ENCODE measurements at places on chromosomes 6 and 20.

GRCh38 chr20:24684956-24685691 is 215.7 kb downstream of the SYNDIG1 start:
- peak; percentile 17 for ATAC-seq
- H3K27me3 ChIP-seq, result no peaks in the 10 kb centered on the region
- H3K27ac ChIP-seq, result no peak overlapping the region
- no peaks in the 10 kb centered on the region for H3K4me1 ChIP-seq

DNA sequence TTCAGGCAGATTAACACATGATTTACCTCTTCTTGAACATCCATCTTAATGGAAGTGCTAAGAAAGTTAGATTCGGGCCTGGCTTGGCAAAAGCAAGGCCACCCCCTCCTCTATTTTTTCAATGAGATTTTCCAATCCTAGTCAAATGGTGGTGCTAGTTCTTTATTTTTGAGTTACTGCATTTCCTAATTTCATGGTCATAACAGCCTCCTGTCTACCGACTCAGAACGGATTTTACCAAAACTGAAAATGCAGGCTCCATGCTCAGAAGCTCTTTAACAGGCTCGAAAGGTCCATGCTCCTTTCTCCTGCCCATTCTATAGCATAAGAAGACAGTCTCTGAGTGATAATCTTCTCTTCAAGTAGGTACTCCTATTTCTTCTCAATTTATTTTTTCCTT is 117.2 kb upstream of the ESR1 start:
- H3K36me3 ChIP-seq, result no peaks in the 10 kb centered on the region
- peak overlapping the region; percentile 96 for H3K27ac ChIP-seq
- peak overlapping the region; percentile 78 for H3K4me3 ChIP-seq

GRCh38 chr20:13200767-13201500 is 20.1 kb upstream of the ISM1 start:
- H3K4me1 ChIP-seq, result peaks cover 5% of the 10 kb centered on the region
- H3K36me3 ChIP-seq, result no peaks in the 10 kb centered on the region
- H3K4me3 ChIP-seq, result no peak overlapping the region
- ATAC-seq, result no peak
- H3K27ac ChIP-seq, result no peak overlapping the region
- peaks cover 8% of the 10 kb centered on the region for H3K27me3 ChIP-seq

DNA sequence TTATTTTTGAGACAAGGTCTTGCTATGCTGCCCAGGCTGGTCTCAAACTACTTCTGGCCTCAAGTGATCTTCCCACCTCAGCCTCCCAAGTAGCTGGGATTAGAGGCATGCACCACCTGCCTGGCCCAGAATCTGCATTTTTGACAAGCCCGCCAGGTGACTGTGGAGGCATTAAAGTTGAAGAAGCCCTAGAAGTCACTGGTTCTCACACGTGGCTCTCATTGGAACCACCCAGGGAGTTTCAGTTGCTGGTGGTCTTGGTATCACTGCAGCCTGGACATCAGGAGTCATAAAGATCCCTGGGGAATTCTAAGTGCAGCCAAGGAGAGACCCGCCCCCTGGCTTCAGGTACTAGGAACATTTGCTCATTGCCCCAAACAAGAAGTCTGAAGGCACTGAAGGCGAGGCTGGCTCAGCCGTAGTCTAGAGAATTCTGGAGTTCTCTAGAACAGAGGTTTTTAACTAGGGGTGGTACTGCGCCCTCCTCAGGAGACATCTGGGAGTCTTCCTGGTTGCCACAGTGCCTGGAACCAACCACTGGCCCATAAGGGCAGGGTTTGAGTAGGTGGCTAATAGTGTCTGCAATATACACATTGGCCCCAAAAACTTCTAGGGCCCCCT is 182.8 kb downstream of the ZMYND8 start:
- ATAC-seq, result no peak
- H3K27me3 ChIP-seq, result no peaks in the 10 kb centered on the region
- H3K36me3 ChIP-seq, result no peaks in the 10 kb centered on the region

GRCh38 chr6:5213836-5214235 is 46.9 kb downstream of the LYRM4 start:
- H3K36me3 ChIP-seq, result peaks cover 55% of the 10 kb centered on the region
- no peaks in the 10 kb centered on the region for H3K27me3 ChIP-seq
- H3K4me1 ChIP-seq, result peaks cover 13% of the 10 kb centered on the region
- H3K27ac ChIP-seq, result no peak overlapping the region

DNA sequence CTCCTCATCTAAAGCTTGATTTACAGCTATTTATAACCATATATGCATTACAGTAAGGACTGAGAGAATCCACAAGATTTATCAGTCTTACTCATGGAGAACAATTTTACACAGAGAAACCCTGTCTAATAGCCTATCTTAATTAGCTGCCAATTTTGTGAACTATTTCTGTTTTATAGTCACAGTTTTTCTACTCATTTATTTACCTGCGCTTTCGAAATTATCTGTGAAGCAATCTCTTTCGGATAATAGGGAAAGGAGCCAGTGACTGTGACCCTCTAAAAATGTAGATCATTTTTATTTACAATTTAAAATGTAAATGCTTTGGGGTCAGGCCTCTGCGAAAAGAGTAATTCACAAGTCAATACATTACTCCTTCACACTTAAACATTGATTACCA is 98.1 kb downstream of the TSHZ2 start:
- H3K4me1 ChIP-seq, result peaks cover 6% of the 10 kb centered on the region
- no peak overlapping the region for H3K4me3 ChIP-seq
- ATAC-seq, result no peak
- H3K36me3 ChIP-seq, result no peaks in the 10 kb centered on the region

DNA sequence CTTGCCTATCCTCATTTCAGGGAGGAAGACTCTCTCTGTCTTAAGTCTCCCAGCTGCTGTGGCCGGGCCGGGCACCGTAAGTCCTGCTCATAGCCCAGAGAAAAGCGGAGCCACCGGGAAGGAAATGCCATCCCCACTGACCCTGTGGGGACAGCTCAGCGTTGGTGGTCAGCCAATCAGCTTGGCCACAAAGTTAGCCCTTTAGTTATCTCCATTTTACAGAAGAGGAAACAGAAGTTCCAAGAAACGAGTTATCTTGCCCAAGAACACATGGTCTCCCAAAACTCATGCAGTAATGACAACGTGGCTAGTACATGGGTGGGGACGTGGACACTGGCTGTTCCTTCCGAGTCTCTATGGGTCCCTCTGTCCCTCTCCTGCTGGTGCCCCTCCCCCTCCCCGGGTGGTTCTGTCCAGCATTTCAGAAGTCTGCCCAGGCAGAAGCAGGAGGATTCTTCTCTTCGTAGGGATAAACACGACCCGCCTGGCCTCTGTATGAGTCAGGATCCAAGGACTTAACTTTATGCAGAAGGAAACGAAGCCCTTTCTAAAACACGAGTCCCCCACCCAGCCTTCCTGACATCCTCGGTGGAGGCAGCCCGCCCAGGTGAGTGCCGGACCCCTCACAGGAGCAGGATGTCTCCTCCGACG is 273.8 kb downstream of the CDH4 start:
- H3K27ac ChIP-seq, result no peak overlapping the region
- no peak overlapping the region for H3K4me3 ChIP-seq
- no peak for ATAC-seq
- H3K36me3 ChIP-seq, result no peaks in the 10 kb centered on the region
- no peaks in the 10 kb centered on the region for H3K4me1 ChIP-seq
- no peaks in the 10 kb centered on the region for H3K27me3 ChIP-seq

DNA sequence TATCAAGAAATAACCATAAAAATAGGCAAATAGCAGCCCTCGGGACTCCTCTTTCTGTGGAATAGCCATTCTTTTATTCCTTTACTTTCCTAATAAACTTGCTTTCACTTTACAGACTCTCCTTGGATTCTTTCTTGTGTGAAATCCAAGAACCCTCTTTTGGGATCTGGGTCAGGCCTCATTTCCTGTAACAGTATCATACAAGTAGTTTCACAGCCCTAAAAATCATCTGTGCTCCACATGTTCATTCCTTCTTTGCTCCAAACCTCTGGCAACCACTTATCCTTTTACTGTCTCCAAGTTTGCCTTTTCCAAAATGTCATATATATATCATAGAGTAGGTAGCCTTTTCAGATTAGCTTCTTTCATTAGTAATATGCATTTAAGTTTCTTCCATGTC is 13.5 kb upstream of the NT5E start:
- H3K36me3 ChIP-seq, result no peaks in the 10 kb centered on the region
- ATAC-seq, result no peak
- H3K27me3 ChIP-seq, result no peaks in the 10 kb centered on the region

GRCh38 chr6:144816936-144817335 is 531.8 kb downstream of the UTRN start:
- H3K27me3 ChIP-seq, result no peaks in the 10 kb centered on the region
- no peak overlapping the region for H3K27ac ChIP-seq
- H3K4me3 ChIP-seq, result no peak overlapping the region
- no peak for ATAC-seq
- no peaks in the 10 kb centered on the region for H3K4me1 ChIP-seq
- peaks cover 39% of the 10 kb centered on the region for H3K36me3 ChIP-seq
